ENCODE measurements at places on chromosomes 13 and 19.

GRCh38 chr13:86445672-86446071, 646.5 kb upstream of the SLITRK6 start:
- DNase-seq: no peak

GRCh38 chr13:38690231-38690630, 3.4 kb downstream of the FREM2 start:
- no peak for DNase-seq

DNA sequence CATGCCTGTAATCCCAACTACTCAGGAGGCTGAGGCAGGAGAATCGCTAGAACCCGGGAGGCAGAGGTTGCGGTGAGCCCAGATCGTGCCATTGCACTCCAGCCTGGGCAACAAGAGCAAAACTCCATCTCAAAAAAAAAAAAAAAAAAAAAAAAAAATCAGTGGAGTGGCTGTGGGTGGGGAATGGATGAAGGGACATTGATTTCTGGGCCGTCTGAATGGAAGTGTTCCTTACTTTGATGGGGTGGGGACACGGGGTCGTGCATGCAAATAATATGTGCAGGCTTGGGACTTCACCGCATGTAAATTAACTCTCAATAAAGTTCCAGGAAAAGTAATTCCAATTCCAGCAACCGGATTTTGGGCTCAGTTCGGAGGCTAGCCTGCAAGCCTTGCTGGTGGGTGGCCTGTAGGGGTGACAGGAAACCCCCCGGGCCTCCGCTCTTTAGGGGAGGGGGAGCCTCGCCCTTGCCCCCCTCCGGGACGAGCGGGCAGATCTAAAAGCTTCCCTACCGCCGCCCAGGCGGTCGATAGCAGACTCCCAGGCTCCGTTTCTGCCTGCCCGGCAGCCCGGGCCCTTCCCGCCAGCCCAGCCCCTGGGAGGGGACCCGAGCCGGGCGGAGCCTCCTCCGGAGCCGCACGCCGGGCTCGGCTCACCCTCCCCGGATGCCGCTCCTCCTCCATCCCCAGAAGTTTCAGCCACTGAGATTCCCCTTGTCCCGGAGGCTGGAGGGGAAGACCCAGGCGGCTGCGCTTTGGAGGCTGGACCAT, 48.0 kb upstream of the ADGRE5 start:
- no peak for DNase-seq

DNA sequence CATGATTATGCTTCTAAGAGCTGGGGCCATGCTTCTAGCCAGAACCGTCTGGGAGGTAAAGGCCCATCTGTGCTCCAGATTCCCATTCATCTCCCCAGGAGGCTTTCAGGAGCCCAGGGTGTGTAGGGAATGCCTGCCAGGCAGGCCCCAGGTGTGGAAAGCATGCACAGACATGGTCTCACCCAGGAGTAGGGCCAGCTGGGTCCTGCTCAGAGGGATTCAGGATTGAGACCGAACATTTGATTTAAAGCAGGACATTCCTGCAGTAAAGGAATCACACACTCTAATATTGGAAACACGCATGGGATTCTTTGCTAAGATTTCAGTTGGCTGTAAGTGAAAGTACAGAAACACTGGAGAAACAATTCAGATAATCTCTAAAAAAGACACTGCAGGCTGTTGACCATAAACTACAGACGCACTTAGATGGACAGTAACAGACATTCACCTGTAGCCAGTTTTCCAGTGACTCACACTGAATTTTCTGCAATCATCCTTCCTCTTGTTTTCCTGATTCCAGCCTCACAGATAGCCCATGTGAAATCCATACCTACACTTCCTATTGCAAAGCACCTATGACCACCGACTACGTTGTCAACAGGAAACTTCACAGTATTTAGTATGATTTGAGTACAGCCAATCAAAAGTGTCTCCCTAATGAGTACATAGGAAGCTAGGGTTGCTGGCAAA, 257.8 kb downstream of the TBC1D4 start:
- no peak for DNase-seq

DNA sequence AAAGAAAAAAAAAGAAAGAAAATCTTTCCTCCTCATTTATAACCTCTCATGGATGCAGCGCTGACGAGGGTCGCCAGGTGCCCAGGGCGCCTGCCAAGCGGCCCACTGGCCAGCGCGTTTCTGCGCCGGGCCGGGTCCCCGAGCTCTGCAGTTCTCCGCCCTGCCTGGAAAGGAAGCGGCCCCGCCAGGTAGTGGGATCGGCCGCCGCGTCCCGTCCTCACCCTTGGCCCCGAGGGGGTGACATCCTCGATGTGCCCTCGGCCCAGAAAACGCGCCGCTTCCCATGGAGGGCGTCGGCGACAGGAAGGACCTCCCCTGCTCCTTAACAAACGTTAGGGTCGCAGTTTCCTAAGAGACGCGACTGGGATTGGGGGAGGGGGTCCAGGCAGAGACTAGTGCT, 56.9 kb downstream of the ZNF726 start:
- DNase-seq: no peak

DNA sequence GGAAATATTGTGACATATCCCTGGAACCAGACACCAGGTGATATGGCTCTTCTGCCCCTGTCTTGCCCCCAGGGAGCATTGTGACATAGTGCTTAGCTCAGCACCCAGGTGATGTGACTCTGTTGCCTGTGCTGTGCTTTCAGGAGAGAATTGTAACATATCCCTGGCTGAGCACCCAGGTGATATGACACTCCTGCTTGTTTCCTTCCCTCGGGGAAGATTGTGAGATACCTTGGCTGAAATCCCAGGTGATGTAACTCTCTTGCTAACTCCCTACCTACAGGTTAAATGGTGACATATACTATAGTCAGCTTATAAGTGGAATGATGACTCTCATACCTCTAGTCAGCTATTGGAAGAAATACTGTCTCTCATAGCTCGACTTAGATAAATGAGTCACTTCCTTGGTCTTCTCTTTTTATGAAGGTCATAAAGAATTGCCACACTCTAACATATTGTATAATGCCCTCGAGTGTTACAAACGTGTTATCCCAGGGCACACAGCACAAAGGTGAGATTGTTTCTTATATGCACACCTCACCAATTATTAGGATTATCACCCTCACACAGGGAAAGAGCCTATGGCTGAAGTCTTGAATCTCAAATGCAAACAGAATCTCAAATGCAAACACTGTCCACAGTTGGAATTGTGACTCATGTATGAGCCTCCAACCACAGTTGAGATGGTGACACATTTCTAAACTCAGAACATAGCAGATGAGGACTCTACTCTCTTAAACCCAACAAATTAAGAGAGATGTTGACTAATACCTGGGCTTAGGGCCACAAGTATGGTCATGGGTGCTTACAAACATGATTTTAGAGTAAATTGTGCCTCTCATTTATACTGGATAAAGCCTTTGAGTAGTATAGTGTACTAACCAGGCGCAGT, 32.7 kb upstream of the ZNF254 start:
- DNase-seq: no peak

- no peak for DNase-seq
These were observed 379.2 kb upstream of the MIR17HG start for GRCh38 chr13:90968166-90968904.

GRCh38 chr19:48400018-48400742, 6.7 kb downstream of the GRIN2D start:
- peak; percentile 44 for DNase-seq

GRCh38 chr13:90500569-90500968, 846.9 kb upstream of the MIR17HG start:
- DNase-seq: no peak

GRCh38 chr19:35776102-35776788, 881 bp downstream of the ARHGAP33 start:
- DNase-seq: no peak

Measured in activated naive CD4-positive, alpha-beta T cell treated with Interleukin-2 at 50 U/mL for 16 hours (primary cell).